ENCODE measurements at places on chromosomes 12 and 14. TPM values are rescaled to one million over a fixed set of nuclear protein-coding genes. Genes with fewer than 3 reads are reported as not detected.

PAX9 gene
- total RNA-seq = not detected

CIROP gene
- not detected for total RNA-seq

RAPGEF3 gene
- 54.8 TPM for total RNA-seq

RSRC2 gene
- total RNA-seq = 53.1 TPM

CPNE8 gene
- 14.8 TPM for total RNA-seq

CCNK gene
- total RNA-seq = 45.5 TPM

RTL1 gene
- 0.09 TPM for total RNA-seq

RACGAP1 gene
- total RNA-seq = 16.6 TPM

IFI27L1 gene
- 19.8 TPM for total RNA-seq

DIP2B gene
- 23.1 TPM for total RNA-seq

IL26 gene
- not detected for total RNA-seq

AQP5 gene
- total RNA-seq = 1.6 TPM

PPFIA2 gene
- total RNA-seq = 2.6 TPM

FOXM1 gene
- 2.6 TPM for total RNA-seq

GPR65 gene
- 3.0 TPM for total RNA-seq

TMEM119 gene
- total RNA-seq = 10.6 TPM

CCDC177 gene
- total RNA-seq = not detected

OAS1 gene
- 27.9 TPM for total RNA-seq

EIF2B2 gene
- total RNA-seq = 51.7 TPM

SCAF11 gene
- total RNA-seq = 98.7 TPM

PRB3 gene
- total RNA-seq = not detected

CLEC1A gene
- total RNA-seq = 3.5 TPM

KRT73 gene
- total RNA-seq = not detected

HAL gene
- 0.58 TPM for total RNA-seq

PAPLN gene
- 17.3 TPM for total RNA-seq

PZP gene
- 0.12 TPM for total RNA-seq

ZBTB25 gene
- total RNA-seq = 13.6 TPM

MYO1H gene
- not detected for total RNA-seq

PDZRN4 gene
- 10.6 TPM for total RNA-seq

CRACR2A gene
- total RNA-seq = 5.3 TPM

CMA1 gene
- 0.29 TPM for total RNA-seq

ANG gene
- total RNA-seq = 110 TPM

RNF31 gene
- total RNA-seq = 60.7 TPM

PA2G4 gene
- total RNA-seq = 64.9 TPM

AQP2 gene
- not detected for total RNA-seq

TDRD9 gene
- total RNA-seq = 8.7 TPM

DCP1B gene
- total RNA-seq = 13.7 TPM

SLC25A47 gene
- 0.20 TPM for total RNA-seq

C3AR1 gene
- total RNA-seq = 20.5 TPM

B4GALNT1 gene
- 1.3 TPM for total RNA-seq

KRT83 gene
- not detected for total RNA-seq

CDK4 gene
- total RNA-seq = 67.8 TPM

MUCL1 gene
- not detected for total RNA-seq

KIF5A gene
- 0.81 TPM for total RNA-seq

RD3L gene
- not detected for total RNA-seq

EPYC gene
- not detected for total RNA-seq

ACOT4 gene
- 2.6 TPM for total RNA-seq

PIP4P1 gene
- total RNA-seq = 44.3 TPM

RERGL gene
- total RNA-seq = 3.3 TPM

SLC8A3 gene
- total RNA-seq = 1.5 TPM

MSI1 gene
- total RNA-seq = 2.6 TPM

RNASE1 gene
- total RNA-seq = 609 TPM

Measured in mucosa of gallbladder (tissue), 1 donor.